ENCODE measurements at places on chromosomes 7 and 10.

GRCh38 chr7:50266635-50267386, 37.7 kb upstream of the IKZF1 start:
- DNase-seq = no peak

- peak; percentile 79 for DNase-seq
Observed at GRCh38 chr7:131173145-131173890, 154.4 kb upstream of the MKLN1 start.

DNA sequence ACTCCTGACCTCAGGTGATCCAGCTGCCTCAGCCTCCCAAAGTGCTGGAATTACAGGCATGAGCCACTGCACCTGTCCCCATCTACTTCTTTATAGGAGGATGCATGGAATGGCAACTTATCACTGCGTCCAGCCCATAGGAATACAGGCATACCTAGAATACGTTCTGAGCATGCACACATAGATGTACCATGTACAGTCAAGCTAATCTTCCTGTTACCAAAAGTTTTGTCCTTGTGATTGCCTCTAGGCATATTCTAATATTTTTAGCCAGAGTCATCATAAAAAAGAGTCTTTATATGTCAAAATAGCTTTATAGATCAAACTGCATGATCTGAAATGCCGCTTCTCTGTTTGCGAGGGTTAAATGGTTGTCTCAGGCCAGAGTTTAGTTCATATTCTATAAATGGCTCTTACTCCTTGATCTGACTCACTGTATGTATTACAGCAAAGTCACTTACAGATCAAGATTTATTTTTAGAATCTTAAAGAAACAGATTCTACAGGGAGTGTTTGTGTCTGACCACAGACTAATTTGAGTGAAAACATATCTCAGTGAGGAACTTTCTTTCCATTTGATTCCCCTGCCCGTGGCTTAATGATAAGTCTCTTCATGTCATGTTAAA, 210.9 kb downstream of the CREB5 start:
- peak; percentile 78 for DNase-seq

GRCh38 chr7:51123322-51124019, 193.1 kb downstream of the COBL start:
- DNase-seq = peak; percentile 98

- peak; percentile 86 for DNase-seq
Observed at GRCh38 chr10:100364735-100365391, 17.8 kb downstream of the SCD start.

GRCh38 chr10:72616716-72617115, 9.2 kb downstream of the MICU1 start:
- no peak for DNase-seq

GRCh38 chr10:110679486-110680272, 35.5 kb downstream of the RBM20 start:
- no peak for DNase-seq

GRCh38 chr7:124152859-124153692, 120.2 kb upstream of the TMEM229A start:
- DNase-seq = peak; percentile 48
